ENCODE measurements at places on chromosomes 3 and 15.
A peak's percentile ranks its signal among the peaks of the same experiment; 100 is the strongest.

DNA sequence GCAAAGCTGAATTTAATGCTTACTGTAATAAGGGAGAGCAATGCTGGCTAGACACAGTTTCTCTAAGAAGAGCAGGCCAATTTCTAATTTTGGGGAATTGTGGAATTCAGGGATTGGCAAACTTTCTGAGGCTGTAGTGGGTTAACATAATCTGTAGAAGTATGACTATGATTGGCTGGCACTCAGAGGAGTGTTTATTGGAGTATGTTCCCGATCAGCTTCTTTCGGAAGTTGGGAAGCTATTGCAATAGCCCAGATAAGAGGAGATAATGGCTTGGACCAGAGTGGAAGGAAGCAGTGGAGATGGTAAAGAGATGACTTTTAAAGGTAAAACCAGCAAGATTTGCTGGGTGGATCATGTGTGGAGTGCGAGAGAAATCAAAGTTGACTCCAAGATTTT, 19.4 kb downstream of the TMOD3 start:
- DNase-seq: no peak

GRCh38 chr15:65275728-65276126, 11.0 kb downstream of the PARP16 start:
- DNase-seq: no peak

DNA sequence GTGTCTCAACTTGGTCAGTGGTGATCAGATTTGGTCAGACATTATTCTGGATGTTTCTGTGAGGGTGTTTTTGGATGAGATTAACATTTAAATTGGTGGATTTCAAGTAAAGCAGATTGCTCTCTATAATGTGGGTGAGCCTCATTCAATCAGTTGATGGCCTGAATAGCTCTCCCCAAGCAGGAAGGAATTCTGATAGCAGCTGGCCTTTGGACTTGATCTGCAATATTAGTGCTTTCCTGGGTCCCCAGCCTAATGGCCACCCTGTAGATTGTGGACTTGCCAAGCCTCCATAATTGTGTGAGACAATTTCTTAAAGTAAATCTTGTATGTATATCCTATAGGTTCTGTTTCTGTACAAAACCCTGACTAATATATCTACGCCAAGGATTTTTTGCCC, 153.9 kb upstream of the TBL1XR1 start:
- no peak for DNase-seq

DNA sequence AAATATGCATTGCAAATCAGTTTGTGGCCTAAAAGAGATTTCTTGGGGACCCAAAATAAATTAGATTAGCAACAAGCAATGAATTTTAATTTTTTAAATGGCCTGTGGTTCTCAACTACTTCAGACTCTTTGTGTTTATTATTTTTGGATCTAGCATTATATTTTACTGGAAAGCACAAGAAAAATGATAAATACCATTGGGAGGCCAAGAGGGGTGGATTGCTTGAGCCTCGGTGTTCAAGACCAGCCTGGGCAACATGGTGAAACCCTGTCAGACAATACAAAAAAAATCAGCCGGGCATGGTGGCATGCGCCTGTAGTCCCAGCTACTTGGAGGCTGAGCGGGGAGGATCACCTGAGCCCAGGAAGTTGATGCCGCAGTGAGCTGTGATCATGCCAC, 13.6 kb downstream of the LACTB start:
- DNase-seq: no peak

DNA sequence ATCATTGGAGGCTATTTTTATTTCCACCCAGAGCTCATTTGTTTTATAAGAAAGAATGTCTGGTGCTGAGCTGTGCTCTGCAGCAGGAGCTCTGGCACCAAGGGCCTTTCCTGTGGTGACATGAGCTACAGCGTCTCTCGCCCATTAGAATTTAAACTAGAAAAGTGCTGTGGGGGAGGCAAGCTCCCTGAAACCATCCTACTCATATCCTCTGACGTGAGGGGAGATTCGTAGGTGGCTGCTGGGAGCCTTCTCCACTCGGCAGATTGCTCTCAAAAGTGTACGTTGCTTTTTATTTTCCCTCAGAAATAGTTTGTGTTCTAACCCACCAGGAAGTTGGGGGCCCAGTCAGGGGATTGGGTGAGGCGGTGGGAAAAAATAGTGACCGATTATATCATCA, 76.3 kb upstream of the ARHGEF3 start:
- DNase-seq: peak; percentile 62

GRCh38 chr15:71275566-71276335, 160.5 kb downstream of the THSD4 start:
- no peak for DNase-seq

- DNase-seq: no peak
Measured at GRCh38 chr15:80549191-80549590, 145.0 kb downstream of the ARNT2 start.

DNA sequence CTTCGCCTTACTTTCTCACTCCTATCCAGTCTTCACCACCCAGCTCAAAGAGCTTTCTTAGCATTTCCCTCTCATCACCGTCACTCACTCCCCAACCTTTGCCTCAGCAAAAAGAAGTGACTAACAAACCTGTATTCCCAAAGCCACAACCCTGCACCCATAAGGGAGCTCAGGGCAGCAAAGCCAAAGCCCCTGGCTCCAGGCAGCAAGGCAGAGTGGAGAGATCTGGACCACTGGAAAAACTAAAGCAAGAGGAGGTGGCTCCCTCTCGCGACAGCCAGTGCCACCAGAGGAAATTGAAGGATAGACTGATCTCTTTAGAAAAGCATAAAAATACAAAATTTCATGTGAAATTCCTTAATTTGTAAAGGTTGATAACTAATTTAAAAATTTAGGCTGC, 25.1 kb upstream of the CDCP1 start:
- no peak for DNase-seq

DNA sequence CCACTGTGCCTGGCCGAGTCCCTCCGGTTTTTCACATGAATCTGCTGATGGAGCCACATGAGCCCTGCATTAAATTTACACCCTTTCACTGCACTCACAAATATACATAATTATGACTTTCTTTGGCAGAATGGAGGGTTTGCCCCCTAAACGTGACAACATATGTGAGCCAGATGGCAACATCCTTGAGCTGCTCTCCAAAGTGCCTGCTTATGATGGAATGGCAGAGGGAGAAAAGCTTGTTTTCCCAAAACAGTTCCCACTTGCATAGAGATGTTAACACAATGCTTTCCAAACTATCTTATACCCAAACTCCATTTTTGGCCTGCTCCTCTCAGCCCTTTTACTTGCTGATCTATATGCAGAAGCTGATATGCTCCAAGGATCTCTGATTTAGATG, 54.9 kb downstream of the ABCC5 start:
- DNase-seq: no peak

DNA sequence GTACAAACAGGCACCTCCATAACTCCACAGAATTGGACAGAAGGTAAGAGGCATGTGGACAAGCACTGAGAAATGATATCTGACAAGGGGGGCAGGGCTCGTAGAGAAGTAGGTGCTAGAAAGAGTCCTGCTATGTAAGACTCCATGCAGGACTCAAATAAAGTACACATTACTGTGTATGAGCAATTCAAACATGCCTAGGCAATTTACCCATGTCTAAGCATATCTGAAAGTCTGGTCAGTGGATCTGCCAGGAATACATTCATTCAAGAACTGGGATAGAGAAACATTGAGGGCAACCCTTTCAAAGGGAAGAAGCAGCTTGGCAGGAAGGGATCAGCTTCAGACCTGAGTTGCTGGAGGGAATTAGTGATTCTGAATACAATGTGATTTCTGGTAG, 174.1 kb upstream of the MCTP2 start:
- DNase-seq: no peak

GRCh38 chr3:12135029-12135657, 23.6 kb downstream of the TIMP4 start:
- peak; percentile 72 for DNase-seq

- no peak for DNase-seq
Measured at GRCh38 chr15:62584301-62585235, 419.5 kb upstream of the C2CD4B start.

- no peak for DNase-seq
Measured at GRCh38 chr3:141440942-141441341, 45.9 kb upstream of the RASA2 start.

DNA sequence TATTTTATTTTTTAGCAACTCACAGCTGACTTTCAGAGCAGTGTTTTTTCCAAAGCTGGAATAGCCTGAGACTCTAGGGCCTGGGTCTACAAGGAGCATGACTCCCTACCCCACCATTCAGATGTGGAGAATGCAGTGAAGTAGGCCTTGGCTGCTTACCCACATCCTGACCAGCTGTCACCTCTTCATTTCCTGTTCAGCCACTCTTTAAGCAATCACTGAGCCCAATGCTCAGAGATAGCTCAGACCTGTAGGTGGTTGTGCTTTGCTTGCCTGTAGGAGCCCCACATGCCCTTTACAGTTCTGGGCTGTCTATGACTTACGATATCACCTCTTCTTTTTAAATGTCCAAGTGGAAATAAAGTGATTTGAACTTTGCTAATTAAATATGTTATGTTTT, 148.1 kb downstream of the NEK11 start:
- peak; percentile 47 for DNase-seq

Measured in activated CD4-positive, alpha-beta T cell treated with anti-CD3 and anti-CD28 coated beads, Interleukin-2, Interleukin-4, amounts not matched to agents 100 ng/mL and 50 ng/mL, durations not matched to agents 16 hours and 8 hours (primary cell).